ENCODE measurements at places on chromosomes 5 and 9.

GRCh38 chr9:36905101-36906066 lies 128.7 kb downstream of the PAX5 start:
- no peak for DNase-seq

GRCh38 chr5:83414601-83415000 lies 56.9 kb upstream of the VCAN start:
- DNase-seq: no peak

- DNase-seq: no peak
Measured at GRCh38 chr5:148633067-148633377, 21.3 kb downstream of the HTR4 start.

DNA sequence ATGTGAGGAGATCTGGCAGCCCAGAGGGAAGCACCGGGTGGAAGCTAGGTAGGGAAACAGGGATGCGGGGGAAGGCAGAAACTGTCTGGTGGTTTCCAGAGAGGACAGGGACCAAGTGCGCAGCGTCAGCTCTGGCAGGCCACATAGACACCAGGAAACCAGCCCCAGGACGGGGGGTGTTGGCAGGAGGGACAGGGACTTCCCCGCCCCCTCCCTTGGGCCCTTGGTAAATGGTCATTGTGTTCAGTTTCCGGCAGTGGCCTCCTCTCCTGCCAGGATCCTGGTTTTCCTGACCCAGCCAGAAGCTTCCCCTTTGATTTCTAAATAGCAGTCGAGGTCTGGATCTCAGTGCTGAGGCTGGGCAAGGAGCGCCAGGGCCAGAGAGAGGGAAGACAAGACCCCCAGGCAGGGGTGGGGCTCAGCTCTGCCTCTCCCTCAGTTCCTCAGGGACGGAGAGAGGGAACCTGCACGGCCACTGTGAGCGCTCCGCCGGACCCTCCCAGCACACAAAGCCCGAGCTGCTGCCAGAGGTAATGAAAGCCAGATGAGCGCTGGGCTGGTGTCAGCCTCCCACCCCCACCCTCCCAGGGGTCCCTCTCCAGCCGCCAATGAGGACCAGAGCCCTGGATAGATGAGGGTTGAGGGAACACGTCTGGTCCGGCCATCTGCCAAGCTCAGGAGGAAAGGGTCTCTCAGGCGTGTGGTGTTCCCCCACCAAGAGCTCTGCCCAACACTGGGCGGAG lies 1.8 kb downstream of the RALGDS start:
- DNase-seq: no peak
